ENCODE measurements at places on chromosomes 4 and X.

DNA sequence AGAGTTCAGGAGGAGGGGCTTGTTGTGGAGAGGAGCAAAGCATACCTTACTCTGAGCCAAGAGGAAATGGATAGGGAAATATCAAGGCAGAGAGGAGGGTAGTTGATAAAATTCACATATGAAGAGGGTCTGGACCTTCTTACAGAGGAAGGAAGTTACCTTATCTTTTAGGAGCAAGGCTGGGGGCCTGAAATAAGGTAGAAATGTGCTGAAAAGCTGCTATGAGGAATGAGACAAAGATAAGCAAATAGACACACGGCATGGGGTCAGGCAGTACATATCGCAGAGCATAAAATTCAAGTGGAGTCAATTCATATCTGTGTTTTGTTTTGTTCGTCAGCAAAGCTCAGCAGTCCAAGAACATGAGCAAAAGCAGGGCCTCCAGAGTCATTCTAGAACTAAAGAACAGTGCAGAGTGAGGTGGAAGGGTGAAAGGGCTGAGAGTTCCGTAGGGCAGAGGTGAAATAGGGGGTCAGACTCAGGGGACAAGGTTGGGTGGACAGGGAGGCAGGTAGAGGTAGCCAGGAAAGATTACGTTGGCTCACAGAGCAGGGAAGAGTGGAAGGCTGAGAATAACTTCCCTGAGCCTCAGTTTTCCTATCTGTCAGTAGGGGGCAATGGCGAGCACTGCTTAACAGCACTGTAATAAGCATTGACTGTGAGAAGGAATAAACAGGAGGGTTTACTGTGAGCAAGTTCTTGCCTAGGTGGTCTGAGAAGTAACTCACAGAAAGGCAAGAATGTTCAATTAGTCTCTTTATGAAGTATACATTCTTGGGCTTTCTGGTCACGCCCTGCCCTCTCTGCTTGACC, 9.2 kb downstream of the VSIG4 start:
- no peak for DNase-seq

DNA sequence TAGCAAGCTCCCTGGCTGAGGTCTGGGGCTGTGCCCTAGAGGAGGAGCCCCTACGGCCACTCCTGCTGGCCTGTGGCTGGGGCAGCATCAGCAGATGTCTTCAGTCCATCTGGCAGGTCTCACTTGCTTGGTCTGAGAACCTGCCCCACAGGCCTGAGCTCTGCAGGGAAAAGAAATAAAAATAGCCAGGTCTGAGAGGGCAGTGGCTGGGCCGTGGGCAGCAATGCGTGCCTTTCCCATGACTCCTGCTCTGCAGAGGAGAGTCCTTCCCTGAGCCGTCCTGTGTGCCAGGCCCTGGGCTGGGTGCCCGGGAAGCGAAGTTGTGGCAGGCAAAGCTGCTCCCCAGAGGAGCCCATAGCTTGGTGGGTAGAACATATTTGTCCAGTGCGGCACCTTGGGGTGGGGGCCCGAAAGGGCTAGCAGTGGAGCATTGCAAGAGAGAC, 11.3 kb upstream of the KIAA0232 start:
- no peak for DNase-seq

DNA sequence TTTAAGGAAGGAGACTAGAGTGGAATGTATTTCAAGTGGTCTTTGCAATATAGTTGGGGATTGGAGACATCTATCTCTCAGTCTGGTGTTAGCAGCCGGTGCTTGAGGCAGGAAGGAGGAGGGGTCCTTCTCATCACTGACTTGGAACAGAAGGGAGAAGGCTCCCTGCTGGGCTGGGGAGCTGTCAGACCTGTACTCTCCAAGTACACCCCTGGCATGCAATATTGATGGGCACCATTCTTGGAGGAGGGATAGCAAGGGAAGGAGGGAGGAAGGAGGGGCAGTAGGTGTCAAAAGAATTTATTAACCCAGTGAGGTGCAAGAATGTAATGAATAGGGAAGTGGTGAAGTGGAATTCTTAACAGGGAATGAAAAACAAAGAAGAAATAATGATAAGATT, 338.8 kb downstream of the UNC5C start:
- DNase-seq = no peak

GRCh38 chr4:81454948-81455347, 16.8 kb downstream of the RASGEF1B start:
- no peak for DNase-seq

DNA sequence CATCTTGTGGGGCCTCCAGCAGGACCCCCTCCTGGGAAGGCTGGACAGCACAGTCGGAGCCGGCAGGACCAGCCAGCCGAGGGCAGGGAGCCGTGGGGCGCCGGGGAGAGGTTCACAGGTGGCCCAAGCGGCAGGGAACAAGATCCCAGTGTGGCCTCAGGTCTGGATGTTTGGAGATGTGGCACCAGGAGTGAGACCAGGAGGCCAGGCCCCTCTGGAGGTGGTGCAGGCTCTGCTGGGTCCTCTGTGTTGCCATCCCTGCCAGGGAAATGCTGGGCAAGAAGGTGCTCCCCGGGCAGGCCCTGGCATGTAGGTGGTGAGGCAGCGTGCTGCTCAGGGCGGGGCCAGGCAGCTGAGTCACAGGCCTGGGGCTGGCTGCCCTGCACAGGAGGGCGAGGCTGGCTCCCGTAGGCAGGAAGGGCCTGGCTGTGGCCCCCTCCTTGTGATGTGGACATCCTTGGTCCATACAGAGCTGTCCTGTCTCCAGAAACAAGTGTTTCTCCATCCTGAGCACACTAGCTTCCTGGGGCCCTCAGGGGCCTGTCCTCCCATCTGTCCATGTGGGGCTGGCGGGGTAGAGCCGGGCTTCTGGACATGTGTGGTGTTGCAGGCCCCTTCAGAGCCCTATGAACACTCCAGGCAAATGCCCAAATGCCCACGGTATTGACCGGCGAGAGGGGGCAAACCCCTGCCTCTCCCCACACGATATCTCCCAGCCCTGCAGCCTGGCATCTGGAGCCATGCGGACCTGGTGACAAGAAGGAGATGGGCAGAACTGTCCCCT, 4.8 kb upstream of the HGFAC start:
- DNase-seq = peak; percentile 78

- DNase-seq = no peak
These were observed 5.3 kb downstream of the APOO start for GRCh38 chrX:23902419-23902818.

- no peak for DNase-seq
These were observed 40.1 kb upstream of the PDK3 start for GRCh38 chrX:24424948-24425347.

GRCh38 chrX:111928456-111928855, 52.5 kb downstream of the TRPC5OS start:
- DNase-seq = no peak

GRCh38 chrX:23344238-23344903, 9.7 kb downstream of the PTCHD1 start:
- DNase-seq = no peak

GRCh38 chrX:39491548-39492297, 606.0 kb downstream of the BCOR start:
- DNase-seq = no peak

- DNase-seq = no peak
These were observed 64.0 kb downstream of the CCNG2 start for GRCh38 chr4:77220828-77221613.

- no peak for DNase-seq
These were observed 86.0 kb upstream of the TET2 start for GRCh38 chr4:105060628-105061027.

GRCh38 chr4:48112017-48112667, 21.9 kb downstream of the TXK start:
- DNase-seq = no peak

DNA sequence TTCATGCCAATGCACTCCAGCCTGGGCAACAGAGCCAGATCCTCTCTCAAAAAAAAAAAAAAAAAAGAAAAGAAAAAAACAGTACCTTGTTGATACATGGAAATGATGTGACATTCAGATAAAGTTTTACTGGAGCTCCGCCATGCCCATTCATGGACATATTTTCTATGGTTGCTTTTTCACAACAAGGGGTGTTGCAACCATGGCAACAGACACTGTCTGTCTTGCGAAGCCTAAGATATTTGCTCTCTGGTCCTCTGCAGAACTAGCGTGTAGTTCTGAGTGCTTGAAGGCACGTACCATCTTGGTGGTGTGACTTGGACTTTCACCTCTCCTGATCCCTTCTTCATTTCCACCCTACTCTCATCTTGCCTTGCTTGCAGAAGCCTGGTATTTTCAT, 53.2 kb downstream of the TBL1X start:
- DNase-seq = no peak

GRCh38 chr4:38280323-38280706, 320.1 kb downstream of the PTTG2 start:
- DNase-seq = no peak

DNA sequence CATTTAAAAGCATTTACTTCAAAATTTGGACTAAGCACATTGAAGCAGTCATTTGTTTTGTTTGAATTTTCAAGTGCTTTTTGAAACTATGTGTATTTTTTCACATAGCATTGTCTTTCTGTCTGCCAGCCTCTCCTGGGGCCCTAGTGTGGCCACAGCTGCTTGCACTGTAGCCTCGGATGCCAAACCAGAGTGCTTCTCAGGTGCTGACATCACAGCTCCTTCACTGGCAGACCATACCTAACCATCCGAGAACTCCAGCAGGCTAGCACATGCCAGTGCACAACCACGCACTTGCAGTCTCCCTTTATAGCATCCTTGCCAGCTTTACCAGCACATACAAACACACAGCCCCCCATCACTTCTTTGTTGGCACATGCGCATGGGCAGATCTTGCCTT, 1019.7 kb downstream of the STPG2 start:
- no peak for DNase-seq

- DNase-seq = no peak
These were observed 239.6 kb downstream of the GRXCR1 start for GRCh38 chr4:43132010-43132582.

- peak; percentile 14 for DNase-seq
These were observed 112.3 kb upstream of the BCOR start for GRCh38 chrX:40209951-40210617.

DNA sequence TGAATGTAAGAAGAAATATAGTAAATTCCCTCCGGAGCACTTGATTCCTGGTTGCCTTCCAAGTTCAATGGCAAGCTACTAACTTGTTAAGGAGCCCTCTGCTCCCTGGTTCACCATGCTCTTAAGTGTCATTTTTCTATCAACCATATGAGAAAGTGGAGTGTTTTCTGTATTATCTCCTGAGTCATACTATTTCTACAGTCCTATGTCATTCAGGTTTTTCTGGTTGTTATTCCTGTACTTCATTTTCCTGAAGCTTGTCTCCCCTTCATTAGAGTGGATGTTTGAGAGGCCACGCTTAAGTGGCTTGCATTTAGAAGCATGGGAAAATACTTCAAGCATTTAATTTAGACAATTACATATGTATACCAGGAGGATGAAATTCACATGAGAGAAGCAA, 14.7 kb upstream of the EPGN start:
- DNase-seq = no peak

DNA sequence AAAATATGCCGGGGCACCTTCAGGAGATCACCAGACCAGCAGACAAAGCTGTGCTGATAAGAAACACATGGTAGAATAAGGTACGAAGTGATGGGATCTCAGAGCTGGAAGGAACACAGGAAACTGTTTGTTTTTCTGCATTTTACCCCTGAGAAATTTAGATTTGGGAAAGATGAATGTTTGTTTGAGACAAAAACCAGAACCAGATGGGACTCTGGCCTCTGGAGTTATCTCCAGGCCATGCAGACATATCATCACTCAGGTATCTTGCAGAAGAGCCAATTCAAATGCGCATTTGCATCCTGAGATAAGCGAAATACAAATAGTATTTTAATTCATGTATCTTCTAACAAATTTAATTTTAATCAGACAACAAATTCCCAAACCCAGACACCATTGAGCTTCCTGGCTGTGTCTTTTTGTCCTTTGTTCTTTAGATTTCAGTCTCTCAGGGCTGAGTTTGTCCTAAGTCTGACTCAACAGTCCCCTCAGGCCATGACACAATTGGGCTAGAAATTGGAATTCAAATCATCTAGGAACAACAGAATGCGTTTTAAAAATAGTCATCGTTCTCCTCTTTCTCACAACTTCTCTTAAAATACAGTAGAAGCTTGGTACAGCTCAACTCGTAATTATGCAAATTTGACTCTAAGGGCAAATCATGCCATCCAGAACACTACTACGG, 159.0 kb downstream of the PACRGL start:
- no peak for DNase-seq

DNA sequence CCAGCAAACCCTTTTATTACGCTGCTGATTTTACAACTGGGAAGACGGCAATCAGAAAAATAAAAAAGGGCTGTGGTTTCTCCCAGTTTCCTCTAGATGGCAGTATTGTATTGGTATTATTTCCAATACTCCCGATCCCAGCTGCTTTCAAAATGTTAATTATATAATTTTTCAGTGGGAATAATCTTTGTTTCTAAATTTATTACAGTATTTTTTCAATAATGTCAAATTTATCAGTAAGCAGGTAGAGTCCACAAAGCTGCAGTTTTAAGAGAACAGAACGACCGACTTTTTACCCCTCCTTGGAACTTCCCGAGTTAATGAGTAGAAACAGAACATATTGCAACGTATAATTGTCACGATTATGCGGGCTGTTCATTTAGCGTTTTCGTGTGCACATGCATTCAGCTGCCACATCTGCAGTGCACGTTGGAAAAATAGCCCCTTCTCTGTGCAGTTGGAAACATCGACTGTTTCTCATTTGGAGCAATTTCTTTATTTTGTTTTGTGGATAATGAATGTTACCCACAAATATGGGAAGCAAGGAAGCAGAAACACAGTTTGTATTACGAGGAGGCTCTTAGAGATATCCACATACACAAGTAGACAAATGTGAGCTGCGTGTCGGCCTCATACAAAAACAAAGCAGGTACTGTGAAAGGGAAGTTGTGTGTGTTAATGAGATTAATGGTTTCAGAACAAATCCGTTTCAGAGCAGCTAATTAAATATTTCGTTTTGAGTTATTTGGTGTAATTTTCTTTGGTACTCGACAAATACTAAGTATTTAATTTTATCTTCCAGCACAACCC, 188.0 kb downstream of the STIM2 start:
- no peak for DNase-seq

DNA sequence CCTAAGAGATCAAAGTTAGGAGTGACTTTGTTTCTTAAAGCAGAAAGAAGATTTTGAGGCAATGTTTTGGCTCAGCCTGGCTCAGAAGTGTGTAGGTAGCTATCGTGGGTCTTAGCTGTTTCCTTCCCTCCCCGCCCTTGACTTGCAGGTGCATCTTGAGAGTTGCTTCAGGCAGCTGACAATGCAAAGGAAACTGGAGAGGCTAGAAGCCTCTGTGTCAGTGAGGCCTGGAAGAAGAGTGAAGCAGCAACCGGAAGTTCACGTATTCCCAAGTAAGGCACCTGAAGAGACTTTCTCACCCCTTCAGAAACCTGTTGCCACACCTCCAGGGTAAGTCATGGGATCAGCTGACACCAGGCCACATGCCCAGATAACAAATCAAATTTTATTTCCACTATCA, 10.6 kb upstream of the XKRX start:
- DNase-seq = no peak

Data from epithelial cell of prostate (primary cell).